NCI-H2081 treated with DMSO at 0.1 percent for 48 hours (cell line): ENCODE measurements at places on chromosomes 4 and X.
A peak's percentile ranks its signal among the peaks of the same experiment; 100 is the strongest.

DNA sequence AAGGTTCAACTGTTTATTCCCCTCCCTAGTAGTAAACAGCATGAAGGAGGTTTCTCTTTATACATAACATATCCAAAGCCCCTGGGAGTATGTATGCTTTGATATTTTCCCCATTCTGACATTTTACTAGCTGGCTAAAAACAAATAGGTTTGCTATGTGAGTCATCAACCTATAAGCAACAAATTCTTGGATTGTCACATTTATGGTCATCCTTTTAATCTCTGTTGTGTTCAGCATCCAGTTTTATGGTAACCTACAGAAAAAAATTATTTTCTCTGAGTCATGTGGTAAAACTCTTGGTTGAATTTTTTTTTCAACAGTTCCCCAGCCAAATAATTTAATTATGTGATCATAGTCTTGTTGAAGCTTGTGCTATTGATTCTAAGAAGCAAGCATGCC, 734.1 kb downstream of the ADGRL3 start:
- DNase-seq: no peak

GRCh38 chrX:150870487-150871340, 27.8 kb downstream of the CD99L2 start:
- no peak for DNase-seq

DNA sequence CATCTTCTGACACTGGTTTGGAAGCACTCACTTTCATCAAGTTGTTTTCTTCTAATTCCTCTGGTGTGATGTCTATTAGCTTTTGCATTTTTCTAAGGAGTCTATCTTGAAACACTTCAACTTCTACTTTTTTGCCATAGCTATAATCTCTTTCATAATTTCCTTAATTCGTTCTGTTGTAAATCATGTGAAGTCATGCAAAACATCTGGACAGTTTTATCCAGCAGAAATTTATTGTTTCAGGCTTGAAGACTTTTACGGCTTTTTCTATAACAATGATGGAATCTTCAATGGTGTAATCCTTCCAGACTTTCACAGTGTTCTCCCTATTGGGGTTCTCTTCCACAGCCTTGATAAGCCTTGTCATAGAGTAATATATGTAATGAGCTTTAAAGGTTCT, 74.9 kb upstream of the PABPC4L start:
- no peak for DNase-seq

- no peak for DNase-seq
Measured at GRCh38 chr4:86603311-86603885, 9.3 kb downstream of the PTPN13 start.

- DNase-seq: no peak
Measured at GRCh38 chr4:147965056-147965455, 233.2 kb downstream of the ARHGAP10 start.

- DNase-seq: no peak
Measured at GRCh38 chrX:140799216-140799615, 89.7 kb downstream of the LINC00632 start.

DNA sequence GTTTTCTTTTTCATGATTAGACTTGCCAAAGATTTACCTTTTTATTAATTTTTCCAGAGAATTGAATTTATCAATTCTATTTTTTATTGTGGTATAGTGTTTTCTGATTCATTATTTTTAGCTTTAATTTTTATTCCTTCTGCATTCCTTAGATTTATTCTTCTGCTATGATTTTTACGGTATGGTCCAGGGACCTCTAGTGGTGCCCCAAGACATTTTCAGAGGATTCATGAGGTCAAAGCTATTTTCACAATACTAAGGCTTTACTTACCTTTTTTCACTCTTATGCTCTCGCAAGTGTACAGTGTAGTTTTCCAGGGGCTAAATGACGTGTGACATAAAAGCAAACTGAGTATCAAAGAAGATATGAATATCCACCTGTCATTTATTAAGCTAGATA, 8.0 kb downstream of the RADX start:
- peak; percentile 17 for DNase-seq

DNA sequence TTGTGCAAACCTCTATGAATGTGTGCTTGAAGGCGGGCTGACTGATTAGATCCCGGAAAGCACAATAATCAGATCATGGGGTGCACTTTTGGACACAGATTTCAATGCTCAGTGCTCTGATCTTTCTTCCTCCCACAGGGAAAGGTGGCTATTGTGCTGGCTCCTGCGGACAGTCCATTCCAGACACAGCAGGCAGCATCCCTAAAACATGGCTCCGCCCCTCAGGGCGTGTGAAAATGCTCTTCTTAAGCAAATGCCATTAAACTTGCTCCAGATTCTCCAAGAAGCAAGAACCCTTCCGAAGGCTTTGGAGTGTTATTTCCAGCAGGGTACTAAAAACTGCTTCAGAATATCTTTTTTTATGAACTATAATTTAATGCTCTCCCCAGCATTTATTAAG, 100.0 kb downstream of the SLC2A9 start:
- no peak for DNase-seq

GRCh38 chr4:160136021-160136420, 1033.1 kb downstream of the RAPGEF2 start:
- no peak for DNase-seq

DNA sequence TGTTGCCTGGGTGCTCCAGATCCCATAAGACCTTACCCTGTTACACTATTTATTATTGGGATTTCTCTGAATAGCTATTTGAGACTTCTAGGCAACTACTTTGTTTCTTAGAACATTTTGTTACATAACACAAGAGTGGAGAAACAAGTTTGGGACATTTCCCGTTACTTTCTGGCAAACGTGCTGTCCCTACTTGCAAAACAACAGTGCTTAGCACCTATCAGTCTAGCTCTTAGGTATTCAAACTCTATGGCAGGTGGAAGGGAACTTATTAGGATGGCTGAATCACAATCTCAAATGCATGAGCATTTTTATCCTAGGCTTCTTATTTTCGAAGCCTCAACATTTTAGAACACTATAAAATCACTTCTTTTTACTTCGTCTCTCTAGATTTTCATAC, 613.6 kb downstream of the DMD start:
- DNase-seq: no peak

DNA sequence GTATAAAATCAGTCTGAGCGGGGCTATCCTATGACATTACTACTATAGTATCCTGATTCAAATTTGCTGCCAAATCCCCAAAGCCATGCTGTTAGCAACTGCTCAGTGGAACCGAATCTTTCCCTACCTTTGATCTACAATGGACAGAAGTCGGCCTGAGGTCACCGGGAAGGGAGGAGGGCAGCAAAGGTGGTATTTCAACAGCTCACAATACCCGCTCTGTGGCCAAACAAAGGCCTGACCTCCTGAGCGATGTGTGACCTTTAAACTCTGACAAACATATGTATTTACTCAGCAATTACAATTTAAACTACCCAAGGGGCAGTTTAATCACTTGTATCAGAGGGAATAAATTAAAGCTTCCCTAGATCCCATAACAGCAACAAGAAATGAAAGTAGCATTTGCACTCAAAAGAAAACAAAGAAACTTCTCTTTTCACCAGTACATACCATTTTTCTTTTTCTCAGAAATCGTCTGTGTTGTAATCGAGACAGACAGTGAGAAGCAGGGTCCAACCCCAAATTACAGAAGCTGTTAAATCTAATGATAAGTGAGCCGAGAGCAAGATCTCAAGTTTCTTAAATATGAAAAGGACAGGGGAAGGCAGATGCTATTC, 11.6 kb upstream of the TMEM128 start:
- no peak for DNase-seq

DNA sequence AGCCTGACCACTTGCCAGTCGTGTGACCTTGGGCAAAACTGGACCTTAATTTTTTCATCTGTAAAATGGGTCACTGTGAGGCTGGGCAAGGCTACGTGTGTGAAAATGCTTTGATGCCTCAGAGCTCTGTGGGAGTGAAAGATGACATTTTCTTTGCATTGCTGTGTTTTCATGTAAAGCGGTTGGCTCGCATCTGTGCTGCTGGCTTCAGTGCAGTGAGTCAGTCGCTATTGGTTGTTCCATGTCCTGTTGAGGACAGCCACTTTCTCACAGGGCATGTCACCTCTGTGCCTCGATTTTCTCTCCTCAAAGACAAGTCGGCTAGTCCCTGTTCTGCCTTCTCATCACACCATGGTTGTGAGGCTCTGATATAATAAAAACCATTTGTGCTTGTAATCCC, 4.4 kb downstream of the MTMR1 start:
- DNase-seq: no peak

GRCh38 chr4:176593943-176594342, 198.8 kb downstream of the VEGFC start:
- DNase-seq: no peak

- DNase-seq: no peak
Measured at GRCh38 chrX:41895826-41896225, 27.5 kb downstream of the CASK start.

DNA sequence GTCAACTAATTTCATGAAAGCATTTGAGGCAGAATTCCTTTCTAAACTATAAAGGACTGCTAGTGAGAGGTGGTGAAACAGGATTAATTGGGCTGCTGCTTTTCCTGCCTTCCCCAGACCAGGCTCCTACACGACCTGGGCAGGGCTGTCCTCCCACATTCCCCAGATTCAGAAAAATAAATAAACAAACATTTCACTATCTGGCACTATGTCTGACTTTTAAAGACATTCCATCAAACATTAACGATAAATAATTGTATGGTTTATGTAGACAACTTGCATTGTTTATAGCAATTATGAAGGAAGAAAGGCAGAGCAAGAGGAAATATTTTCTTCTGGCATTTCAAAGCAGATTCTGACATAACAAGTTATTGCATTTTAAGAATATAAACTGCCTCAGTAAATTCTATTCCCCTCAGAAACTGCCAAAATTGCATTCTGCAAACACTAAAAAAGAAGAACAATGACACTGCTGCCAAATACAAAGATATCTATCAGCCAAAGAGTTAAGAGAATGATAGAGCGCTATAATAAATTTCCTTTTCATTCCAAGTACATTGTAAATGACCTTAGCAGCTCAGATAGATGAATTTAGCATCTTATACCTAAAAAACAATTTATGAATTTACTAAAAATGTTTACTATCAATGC, 214.7 kb upstream of the INTU start:
- no peak for DNase-seq

DNA sequence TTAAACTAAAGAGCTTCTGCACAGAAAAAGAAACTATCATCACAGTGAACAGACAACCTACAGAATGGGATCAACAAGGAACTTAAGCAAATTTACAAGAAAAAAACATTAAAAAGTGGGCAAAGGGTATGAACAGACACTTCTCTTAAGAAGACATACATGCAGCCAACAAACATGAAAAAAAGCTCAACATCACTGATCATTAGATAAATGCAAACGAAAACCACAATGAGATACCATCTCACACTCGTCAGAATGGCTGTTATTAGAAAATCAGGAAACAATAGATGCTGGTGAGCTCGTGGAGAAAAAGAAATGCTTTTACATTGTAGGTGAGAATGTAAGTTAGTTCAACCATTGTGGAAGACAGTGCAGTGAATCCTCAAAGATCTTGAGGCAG, 27.8 kb downstream of the PAPSS1 start:
- no peak for DNase-seq

GRCh38 chrX:135435139-135435922, 13.6 kb downstream of the SMIM10L2A start:
- no peak for DNase-seq

DNA sequence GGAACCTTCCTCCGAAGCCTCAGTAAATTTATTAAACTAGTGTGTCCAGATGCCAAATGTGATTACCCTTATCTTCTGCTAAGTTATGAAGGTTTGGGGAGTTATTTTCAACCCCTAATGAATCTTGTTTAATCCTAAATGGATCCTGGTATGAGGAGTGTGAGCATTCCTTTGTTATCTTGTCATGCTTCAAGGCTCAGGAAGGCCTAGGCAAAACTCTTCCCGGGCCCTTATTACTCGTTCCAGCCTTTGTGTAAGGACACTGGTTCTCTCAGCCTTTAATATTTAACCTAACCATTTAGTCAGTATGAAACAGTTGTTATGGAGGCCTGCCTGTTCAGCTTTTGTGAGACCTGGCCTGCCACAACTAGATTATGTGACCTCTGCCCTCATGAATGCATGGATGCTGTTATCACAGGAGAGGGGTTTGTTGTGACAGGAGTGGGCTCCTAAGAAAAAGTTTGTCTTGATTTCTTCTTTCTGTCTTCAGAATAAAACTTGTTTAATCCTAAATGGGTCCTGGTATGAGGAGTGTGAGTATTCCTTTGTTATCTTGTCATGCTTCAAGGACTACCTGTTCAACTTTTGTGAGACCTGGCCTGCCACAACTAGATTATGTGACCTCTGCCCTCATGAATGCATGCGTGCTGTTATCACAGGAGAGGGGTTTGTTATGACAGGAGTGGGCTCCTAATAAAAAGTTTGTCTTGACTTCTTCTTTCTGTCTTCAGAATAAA, 181.7 kb downstream of the SLC39A8 start:
- no peak for DNase-seq

DNA sequence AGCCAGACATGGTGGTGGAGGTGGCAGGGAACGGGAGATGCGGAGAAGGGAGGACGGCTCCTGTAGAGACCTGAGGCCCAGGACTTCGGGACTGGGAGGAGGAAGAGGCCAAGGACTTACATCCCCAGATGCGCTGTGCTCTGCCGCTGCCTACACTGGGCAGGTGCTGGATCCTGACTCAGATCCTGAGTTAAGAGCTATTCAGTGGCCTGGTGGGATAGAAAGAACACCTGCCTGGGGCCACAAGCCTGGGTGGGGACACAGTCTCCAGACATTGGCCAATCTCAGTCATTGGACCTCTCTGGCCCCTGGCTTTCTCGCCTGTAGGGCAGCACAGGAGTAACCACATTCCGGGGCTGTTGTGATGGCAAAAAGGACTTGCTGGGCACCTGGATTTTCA, 10.9 kb upstream of the MSX1 start:
- DNase-seq: no peak

GRCh38 chr4:127622921-127623796, 9.6 kb upstream of the INTU start:
- DNase-seq: no peak

DNA sequence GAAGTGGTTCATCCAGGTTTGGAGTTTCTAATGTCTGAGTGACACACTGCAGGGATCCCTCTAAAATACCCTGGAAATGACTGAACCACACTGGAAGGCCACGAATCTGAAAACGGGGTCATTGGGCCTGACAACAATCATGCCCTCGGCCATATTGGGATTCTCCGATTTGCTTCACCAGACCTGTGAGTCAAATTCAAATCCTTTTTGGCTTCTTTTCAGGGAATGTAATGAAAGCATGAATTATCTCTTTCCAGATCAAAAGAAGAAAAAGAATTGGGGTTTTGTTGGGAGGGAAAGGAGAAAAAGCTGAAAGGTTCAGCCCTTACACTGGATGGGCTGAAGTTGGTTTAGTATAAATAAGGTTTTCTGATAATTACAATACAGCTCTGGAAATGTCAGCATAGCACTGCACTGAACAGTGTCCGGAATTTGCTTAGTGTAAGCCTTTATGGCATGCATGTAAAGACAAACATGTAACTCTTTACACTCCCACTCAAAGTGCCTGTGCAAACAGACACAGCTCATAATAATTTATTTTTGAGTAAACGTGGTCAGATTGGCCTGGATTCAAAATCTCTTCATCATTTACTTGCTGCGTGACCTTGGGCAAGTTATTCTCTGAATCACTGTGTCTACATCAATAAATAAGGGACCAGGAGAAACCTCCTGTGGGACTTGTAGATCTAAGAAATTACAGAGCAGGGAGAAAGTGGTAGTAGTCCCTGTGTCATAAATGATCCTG, 21.4 kb downstream of the CT47C1 start:
- no peak for DNase-seq

GRCh38 chr4:168630445-168631187, 133.8 kb downstream of the PALLD start:
- DNase-seq: no peak
